Frontal cortex (tissue), 4 donors: ENCODE measurements at places on chromosomes 7 and 10.

DNA sequence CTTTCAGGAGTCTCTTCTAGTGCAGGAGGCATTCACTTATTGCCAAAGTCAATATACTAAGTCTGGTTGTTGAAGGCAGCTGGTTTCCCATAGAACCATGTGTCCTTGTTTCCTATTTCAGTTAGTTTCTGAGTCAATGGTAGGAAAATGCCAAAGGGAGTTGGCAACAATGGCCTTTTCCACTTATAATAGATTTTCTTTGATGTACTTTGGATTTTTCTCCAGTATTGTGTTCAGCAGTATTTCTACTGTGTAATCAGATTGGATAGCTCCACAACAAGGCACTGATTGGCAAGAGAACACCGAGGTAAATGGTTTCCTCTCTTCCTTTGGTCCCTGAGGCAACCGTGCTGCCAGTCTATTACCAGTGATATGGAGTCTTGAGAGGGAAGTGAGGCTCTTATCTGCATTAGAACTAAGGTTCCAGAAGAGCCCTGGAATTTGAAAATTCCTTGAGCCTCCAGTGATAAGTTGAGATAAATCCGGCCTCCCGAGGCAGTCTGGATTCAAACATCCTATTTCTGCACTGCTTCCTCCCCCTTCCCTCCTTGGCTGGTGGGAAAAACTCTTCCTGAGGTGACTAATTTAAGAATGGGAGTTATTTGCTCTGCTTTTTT, 7.9 kb upstream of the SEPTIN7 start:
- DNase-seq: no peak

- DNase-seq: no peak
Observed at GRCh38 chr7:84200859-84201258, 6.3 kb upstream of the SEMA3A start.

DNA sequence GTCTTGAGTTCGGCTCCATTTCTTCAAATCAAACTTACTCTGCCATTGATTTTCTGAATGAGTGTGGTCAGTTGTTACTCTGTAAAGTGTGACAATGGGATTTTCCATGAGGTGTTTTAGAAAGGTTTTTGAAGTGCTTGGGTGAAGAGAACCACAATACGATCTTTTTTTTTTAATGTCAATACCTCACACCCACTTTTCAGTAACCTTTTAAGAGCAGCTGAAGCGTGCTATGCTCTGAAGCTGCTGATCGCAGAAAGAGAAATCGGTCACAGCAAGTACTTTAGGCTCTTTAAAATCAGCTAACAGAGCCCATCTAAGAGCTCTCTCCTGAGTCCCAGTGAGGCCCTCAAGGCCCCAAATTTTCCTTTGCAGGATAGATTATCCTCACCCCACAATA, 34.4 kb upstream of the YAE1 start:
- no peak for DNase-seq

DNA sequence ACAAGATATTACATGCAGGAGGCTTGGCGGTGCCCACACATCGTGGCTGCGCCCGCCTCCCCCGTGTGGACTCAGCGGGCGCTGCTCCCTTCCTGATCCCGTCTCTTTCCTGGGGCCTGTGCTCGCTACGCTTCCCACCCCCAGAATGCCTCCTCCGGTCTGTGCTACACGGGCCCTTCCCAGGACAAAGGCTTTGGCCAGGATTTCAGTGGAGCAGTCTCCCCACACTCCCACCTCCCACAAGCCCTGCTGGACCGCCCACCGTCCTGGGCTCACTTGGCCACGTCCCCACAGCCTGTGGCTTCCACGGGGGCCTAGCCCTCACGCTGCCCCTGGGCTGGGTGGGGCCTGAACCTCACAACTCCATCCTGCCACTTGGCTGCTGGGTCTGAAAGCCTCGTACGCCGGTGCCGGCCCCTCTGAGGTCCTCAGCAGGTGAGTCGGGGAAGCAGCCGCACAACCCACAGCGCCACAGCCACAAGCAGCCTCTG, 17.3 kb downstream of the CFAP46 start:
- DNase-seq: no peak

DNA sequence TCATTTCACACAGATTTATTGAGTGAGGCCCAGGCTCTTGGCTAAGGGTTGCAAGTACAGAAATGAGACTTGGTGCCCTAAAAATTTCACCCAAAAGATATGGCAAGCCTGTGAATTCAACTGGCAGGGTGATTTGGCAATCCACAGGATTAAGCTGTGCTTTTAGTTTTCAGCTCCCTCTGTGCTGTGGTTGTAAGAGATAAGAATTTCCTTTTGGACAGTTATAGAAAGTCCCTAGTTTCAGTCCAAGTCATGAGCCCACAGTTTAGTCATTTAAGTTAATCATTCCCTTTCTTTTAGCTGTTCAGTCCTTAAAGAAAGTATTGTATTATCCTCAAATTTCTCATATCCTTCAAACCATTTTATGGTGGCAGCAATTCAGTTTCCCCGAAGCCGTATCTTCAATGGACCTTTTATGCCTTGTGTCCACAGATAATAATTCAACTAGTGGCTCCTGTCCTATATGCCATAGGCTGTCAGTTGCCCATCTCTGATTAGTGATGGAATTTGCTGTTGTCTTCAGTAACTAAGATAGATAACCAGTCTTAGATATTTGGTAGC, 73.4 kb upstream of the NAMPT start:
- DNase-seq: no peak
